ENCODE measurements at places on chromosomes 12 and 14.

DNA sequence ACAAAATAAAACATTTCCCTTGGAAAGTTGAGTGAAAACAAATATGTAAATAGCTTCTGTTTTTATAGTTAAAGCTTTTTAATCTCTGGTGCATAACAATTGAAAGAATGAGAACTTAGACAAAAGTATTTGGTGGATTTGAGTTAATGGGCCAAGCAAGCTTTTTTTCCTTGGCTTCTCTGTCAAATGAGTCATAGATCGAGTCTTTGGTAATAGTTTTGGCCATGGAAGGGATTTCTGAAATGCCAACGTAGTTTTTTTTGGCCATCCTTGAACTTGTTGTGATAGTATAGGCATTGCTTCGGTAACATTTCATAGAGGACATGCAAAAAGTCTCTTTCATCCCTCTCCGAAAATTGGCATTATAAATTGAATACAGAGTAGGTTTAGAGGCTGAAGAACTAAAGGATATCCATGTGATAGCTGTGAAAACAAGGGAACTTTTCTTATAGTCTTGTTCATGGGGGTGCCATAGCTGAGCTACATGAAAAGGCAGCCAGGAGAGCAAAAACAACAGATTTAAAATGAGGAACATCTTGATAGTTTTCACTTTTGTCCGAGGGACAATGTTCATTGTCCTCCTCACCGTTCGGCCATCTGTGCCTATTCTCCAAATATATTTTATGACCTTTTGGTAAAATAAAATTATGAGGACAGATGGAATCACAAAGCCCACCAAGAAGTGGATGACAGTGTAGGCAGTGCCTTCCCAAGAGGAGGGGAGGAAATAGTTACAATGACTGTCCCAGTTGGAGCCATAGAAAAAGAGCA lies 34.7 kb downstream of the GPR19 start:
- DNase-seq, result no peak

GRCh38 chr12:110689281-110690126 lies 589 bp upstream of the HVCN1 start:
- DNase-seq, result peak; percentile 52

DNA sequence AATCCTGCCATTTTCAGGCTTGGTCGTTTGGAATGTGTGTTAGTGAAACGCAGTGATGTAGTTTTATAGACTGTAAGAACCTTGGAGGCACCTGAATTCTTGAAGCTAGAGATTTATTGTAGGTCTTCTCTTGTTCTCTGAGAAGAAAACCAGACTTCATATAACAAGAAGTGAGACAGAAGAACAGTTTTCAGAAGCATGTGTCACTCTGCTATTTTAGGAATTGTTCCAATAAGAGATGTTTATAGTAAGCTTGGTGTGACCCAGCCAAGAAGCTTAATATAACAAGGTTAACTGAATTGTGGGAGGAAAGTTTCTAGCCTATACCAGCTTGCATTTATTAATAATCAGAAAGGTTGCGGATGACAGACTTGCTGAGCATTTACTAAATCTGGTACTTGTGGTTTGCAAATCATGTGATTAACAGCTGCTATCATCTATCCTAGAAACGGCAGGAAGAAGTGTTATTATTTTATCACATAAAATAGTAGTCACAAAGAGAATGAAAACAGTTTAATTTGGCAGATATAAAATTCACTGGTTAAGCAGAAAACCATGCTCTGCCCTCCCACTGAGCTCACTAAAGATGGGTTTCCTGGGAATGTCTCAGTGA lies 49.2 kb upstream of the BCAT1 start:
- DNase-seq, result no peak

DNA sequence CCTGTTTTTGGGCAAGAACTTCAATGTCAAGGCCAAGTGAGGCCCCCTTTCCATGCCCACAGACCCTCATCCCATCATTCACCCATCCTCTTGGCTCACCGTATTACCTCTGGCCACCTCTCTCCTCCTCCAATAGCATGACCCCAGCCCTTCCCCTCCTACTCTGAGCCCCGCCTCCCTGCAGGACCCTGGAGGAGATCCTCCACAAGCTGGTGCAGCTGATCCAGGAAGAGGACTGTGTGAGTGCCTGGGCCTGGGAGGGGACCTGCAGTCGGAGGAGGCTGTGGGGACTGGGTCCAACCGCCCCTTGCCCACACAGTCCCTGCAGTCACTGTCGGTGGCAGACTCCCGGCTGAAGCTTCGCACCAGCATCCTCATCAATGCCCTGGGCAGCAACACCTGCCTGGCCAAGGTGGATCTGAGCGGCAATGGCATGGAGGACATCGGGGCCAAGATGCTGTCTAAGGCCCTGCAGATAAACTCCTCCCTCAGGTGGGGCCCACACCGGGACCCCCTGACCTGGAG lies 7.2 kb downstream of the CARMIL3 start:
- no peak for DNase-seq

- DNase-seq, result peak; percentile 13
Measured at GRCh38 chr14:20657216-20658211, 16.0 kb upstream of the OR6S1 start.

DNA sequence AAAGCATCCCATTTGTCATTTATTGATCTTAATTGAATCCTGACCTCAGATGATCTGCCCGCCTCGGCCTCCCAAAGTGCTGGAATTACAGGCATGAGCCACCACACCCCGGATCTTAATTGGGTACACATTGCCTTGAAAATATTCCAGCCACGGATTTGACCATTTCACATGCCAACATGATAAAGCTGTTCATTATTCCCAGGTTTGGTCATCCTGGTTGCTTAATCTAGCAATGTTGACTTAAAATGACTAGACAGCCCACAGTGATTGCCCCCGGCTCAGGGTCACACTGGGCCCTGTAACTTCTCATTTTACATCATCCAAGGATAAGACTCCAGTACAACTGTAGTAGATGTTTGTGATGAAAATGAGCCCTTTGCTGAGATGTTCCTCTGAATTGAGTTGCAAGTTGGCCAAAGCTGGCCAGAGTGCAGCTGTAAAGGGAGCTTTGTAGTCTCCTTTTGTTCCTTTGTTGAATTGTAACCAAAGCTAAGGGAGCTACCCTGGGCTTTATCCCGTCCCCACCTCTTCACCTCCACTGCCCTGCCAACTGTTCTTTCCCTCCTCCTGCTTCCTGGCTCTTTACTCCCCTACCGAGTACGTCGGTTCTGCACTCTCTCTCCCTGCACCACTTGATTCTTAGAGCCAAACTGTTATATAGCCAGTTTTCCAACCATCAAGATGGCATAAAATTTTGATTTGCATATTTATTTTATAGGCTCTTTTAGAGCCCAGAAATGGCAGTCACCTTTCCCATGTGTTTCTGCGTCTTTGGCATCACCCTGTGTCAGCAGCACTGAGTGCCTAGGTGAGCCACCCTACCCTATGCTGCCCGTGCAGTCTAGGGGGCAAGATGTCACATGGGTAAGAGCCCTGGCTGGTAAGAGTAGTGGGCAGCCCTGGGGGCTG lies 141.3 kb upstream of the HIF1A start:
- DNase-seq, result no peak

GRCh38 chr12:25025260-25025659 lies 76.4 kb upstream of the BCAT1 start:
- DNase-seq, result no peak

DNA sequence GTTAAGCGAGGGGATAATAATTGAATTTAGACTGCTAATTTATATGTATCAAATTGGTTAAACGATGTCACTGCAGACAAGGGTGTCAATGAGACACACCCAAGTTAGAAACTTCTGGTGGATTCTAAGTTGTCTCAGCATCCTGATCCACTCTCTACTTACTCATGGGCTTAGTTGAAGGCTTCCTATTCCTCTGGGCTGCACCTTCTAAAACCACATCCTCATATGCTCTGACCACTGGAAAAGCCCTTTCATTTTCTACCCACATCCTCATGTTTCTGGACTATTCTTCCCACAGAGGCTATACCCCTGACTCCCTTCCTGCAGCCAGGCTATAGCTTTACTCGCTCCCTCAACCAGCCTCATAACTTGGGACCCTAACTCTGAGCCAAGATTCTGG lies 493.8 kb downstream of the VRK1 start:
- DNase-seq, result no peak
